Activated T-cell treated with anti-CD3 and anti-CD28 coated beads, Interleukin-2, amount 50 U/mL, for 72 hours (primary cell): ENCODE measurements at places on chromosomes 1 and 21. TPM values are rescaled to one million over a fixed set of nuclear protein-coding genes. Genes with fewer than 3 reads are reported as not detected.

Gene SLX9
- total RNA-seq: 38.7 TPM

Gene TRABD2B
- not detected for total RNA-seq

Gene LRIF1
- 30.0 TPM for total RNA-seq

Gene CATSPERE
- total RNA-seq: 0.38 TPM

Gene DMRTA2
- total RNA-seq: not detected

Gene TMEM35B
- 29.8 TPM for total RNA-seq
